ENCODE measurements at places on chromosomes 4 and X.

- no peak for DNase-seq
These were observed 104.3 kb downstream of the DCTD start for GRCh38 chr4:182812916-182813315.

- no peak for DNase-seq
These were observed 48.0 kb downstream of the TMEM164 start for GRCh38 chrX:110050901-110051300.

DNA sequence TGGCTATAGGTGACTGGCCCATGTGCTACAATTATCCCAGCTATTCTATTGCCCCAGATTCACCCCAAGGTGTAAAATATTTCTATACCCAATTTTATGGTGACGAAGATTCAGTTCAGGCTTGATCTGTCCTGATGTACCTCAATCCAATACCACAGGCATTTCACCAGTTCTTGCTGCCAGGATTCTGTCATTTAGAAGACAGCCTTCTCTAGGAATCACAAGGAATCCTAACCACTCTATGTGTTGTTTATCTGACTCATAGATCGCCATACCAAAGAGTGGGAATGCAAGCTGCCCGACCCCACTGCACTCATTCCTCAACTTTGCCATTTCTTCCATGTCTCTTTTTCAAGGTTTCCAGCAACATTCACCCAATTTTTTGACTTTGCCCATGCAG, 355.0 kb upstream of the EMCN start:
- DNase-seq: no peak

DNA sequence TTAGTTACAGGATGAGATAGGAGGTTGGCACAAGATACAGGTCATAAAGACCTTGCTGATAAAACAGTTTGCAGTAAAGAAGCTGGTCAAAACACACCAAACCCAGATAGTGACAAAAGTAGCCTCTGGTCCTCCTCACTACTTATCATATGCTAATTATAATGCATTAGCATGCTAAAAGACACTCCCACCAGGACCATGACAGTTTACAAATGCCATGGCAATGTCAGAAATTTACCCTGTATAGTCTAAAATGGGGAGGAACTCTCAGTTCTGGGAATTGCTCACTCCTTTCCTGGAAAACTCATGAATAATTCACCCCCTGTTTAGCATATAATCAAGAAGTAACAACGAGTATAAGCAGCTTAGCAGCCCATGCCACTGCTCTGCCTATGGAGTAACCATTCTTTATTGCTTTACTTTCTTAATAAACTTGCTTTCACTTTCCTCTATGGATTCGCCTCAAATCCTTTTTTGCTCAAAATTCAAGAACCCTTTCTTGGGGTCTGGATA, 1254.4 kb downstream of the PCDH7 start:
- DNase-seq: no peak

DNA sequence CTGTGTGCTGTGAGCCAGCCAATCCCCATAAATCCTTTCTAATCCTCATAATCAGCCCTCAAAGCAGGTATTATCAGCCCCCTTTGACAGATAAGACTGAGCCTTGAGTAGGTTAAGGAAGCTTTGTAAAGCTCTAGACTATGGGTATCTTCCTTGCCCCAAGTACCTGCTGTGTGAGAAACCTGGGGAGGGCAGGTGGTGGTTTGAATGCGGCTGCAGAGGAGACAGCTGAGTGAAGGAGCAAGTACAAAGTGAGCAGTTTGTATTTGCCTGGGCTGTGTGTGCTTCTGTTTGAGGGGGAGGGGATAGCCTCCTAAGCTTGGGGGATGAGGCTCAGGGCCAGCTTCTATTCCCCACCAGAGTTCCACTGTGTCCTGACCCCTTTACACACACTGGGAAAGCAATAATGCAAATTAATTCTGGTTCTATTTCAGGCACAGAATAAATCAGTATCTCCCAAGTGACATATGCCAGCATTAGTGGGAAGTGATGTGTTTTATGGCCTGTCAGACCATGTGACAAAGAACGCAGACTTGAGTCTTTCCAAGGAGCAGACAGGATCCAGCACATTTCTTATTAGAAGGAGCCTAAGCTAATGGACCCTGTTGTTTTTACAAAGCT, 63.5 kb downstream of the EVC start:
- no peak for DNase-seq

GRCh38 chrX:153416781-153417450, 5.6 kb downstream of the ZFP92 start:
- no peak for DNase-seq

- DNase-seq: no peak
These were observed 181.7 kb upstream of the AGTR2 start for GRCh38 chrX:115988825-115989224.

DNA sequence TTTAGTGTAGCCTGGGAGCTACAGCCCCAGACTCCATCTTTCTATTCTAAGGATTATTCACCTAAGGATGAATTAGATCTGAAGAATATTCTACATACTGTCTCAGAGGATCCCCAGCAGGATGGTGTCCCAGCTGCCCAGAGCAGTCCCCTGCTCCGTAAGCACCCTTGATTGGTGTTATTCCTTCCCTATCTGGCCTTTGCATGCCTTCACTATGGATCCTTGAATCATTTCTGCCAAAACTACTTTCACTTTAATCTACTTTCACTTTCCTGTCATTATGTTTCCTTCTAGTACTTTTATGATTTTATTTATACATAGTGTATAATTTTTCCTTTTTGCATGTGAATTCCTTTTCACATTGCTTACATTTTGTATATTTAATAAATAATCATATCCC, 39.2 kb downstream of the ARHGAP24 start:
- DNase-seq: no peak

GRCh38 chr4:9870165-9870790, 88.8 kb downstream of the DRD5 start:
- DNase-seq: no peak

DNA sequence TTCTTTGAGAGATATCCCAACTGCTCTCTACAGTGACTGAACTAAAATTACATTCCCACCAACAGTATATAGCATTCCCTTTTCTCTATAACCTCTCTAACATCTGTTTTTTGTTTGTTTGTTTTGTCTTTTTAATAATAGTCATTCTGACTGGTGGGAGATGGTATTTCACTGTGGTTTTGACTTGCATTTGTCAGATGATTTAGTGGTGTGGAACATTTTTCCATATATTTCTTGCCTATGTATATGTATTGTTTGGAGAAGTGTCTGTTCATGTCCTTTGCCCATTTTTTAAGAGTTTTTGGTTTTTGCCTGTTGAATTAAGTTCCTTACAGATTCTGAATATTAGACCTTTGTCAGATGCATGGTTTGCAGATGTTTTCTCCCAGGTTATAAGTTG, 9.0 kb downstream of the USO1 start:
- no peak for DNase-seq

- DNase-seq: no peak
These were observed 39.3 kb upstream of the HPGD start for GRCh38 chr4:174561560-174561959.

- no peak for DNase-seq
These were observed 265.7 kb downstream of the SHOX start for GRCh38 chrX:896256-896655.

DNA sequence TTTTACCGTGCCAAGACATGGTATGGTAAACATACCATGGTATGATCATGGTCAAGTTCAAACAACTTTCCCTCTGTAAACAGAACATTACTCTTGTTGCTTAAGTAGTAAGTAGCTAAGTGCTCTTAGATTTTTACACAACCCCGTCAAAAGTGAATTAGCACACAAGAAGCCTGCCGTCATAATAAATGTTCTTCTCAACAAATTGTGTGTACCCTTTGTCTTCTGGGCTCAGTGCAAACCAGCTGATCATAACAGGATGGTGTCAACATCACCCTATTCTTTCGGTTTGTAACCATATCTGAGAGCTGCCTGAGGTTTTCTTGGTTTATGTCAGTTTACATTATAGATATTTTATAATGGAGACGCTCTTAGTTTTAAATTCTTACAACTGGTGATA, 28.8 kb downstream of the MSL3 start:
- DNase-seq: no peak
